ENCODE measurements at places on chromosomes 12 and 14.

GRCh38 chr14:81144824-81145603, 75.7 kb downstream of the GTF2A1 start:
- DNase-seq = no peak

GRCh38 chr12:108638141-108638827, 4.6 kb upstream of the SELPLG start:
- no peak for DNase-seq

DNA sequence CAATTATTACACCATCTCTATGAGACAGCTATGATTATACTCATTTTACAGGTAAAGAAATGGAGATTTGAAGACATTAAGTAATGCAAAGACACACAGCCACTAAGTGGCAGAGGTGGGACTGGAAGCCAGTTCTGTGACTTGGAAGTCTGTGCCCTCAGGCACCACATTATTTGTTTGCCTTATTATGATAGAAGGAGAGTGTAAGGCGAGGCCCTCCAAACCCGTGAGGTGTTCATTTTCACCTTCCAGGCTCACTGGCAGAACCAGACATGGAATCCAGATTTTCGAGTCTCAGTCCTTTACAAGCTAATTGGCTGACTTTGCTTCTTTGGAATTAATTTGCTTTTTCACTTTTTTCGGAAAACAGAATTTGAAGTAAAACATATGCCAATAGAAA, 107.9 kb downstream of the CAND1 start:
- no peak for DNase-seq

DNA sequence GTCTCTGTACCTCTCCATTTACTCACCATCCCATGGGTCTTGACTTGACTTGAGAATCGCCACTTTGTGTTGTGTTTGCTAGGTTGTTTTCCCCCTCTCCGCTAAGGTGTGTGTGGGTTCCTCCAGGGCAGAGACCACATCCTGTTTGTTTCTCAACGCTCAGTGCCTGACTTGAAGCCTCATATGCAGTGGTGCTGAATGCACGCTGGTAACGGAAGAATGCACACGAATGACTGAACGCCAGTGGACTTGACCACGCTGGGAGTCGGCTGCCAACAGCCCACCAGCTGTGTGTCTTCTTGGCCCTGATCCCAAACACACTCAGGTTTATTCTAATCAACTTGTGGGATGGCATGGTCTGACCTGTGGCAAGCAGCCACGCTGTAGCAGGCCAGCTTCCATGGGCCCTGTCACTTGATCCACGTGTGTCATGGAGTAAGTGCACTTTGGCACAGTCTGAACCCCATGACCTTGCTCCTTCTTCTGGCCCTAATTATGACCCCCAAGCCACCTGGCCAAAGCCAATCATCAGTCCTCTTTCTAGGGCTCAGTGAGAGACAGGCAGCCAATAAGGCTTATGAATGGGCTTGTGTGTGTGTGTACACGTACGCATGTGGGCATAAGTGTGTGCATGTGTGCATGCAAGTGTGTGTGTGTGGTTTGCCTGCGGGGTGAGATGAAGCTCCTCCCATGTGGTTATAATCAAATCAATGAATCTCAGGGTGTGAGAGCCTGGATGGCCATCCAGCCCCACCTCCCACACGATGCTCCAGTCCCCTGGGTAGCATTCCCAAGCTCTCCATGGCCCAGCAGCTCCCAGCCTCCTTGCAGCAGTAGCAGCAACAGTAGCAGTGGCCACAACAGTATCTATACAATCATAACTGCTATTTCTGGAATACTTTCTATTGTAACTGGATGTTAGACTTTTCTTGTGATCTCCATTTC, 6.4 kb upstream of the TC2N start:
- DNase-seq = no peak

DNA sequence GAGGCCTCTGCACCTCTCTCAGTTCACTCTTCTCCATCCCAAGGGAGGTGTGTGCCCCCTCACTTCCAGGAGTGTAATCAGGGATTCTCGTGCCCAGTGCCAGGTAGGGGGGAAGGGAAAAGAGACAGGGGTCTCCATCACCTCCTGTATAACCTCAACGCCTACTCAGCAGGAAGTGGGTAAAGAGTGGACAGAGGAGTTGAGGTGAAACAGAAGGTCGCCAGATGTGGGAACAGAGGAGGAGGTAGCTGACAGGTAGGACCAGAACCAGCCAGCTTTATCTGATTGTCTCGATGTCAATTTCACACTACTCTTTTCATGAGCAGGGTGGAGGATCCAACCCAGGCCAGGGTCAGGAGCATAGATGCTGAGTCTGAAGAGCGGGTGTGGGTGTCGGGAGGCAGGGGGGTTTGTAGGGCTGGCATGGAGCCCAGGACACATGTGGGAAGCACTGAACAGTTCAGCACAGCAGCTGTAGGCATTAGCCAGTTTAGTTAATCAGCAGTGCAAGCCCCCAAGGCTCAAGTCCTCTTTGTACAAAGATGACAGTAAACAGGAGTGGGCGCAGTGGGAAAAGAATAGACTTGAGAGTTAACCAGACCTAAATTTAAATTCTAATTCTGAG, 213.5 kb downstream of the PELI2 start:
- peak; percentile 49 for DNase-seq

GRCh38 chr14:45084946-45085346, 1.0 kb downstream of the PRPF39 start:
- no peak for DNase-seq

- no peak for DNase-seq
Measured at GRCh38 chr12:111034886-111035577, 114.7 kb upstream of the MYL2 start.

DNA sequence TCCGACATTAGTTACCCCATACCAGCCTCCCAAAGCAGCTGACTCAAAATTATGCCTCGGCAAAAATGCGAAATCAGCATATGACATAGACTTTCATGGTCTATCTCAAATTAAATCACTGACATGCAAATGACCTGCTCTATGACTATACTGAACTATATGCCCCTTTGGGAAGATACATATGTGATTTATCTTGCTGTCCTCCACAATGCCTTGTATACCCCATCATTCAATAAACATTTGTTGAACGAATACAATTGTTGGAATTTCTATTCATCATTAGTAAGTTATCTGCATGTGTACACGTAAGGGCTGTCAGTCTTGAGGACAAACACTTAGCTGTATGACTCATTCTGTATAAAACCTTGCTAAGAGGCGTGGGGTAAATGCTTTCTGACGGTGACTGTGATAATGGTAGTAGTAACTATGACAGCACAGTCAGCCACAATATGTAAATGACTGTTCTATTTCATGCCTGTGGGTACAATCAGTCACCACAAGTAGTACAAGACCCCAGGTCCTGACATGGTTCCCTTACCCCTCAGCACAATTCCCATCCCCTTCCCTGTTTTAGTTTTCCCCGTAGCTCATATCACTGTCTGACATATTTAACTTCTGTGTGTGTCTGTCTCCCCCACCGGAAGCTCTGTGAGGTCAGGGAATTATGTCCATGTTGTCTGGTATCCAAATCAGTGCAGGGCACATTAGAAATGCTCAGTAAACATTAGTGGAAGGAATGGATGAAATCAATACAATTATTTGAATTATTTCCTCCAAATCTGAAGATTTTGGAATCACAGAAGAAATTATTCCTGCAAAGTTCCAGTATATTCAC, 42.8 kb downstream of the STXBP6 start:
- no peak for DNase-seq

DNA sequence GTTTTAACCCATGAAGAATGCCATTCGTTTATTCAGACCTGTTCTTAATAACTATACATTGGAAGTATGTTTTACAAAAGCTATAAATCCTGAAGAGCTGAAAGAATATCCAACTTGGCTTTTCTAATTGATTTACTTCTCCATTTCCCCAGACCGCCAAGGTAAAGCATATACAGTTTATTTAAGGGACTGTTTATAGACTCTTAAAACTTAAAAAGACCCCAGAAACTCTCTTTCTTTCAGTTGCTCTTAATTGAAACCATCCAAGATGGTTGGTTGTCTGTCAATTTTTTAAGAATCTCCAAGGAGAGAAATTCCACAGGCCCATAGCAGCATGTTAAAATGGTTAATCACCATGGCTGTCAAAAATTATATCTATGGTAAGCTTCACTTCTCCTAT, 8.8 kb downstream of the IGF1 start:
- DNase-seq = no peak

GRCh38 chr14:104297313-104297704, 158.9 kb downstream of the KIF26A start:
- no peak for DNase-seq

DNA sequence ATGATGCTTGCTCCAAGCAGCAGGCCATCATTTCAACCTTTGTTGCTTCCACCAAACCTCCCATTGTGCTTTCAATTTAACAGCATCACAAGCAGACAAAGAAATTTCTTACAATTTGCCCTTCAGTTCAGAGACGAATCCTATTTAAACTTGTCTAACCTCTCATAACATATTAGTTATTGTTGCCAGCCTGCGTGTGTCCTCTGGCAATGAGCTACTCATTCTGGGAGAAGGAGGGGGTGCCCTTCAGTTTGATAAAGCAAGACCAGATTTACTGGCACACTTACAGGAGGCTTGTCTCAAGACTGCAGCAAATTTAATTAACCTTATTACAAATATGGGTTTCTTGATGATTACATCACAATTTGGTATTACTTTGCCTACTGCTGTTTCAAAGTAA, 203.6 kb upstream of the SOX5 start:
- no peak for DNase-seq

- DNase-seq = no peak
Measured at GRCh38 chr12:75048767-75049166, 160.9 kb downstream of the KCNC2 start.

GRCh38 chr12:7373226-7373625, 69.4 kb downstream of the ACSM4 start:
- no peak for DNase-seq

DNA sequence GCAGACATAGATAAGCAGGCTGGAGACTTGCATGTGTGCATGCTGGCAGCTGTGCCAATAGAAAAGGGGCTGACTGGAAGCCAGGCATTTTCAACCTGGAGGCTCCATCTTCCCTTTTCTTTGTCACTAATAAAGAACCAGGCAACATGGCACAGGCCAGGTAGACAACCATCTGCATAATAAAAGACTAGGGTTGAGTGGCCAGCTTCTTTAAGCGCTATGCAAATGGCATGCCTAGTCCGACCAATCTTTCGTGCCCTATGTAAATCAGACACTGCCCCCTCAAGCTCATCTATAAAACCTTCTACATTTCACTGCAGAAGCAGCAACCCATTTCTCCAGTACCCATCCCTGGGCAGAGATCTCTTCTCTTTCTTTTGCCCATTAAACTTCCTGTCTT, 4.6 kb upstream of the KLRC1 start:
- DNase-seq = no peak

DNA sequence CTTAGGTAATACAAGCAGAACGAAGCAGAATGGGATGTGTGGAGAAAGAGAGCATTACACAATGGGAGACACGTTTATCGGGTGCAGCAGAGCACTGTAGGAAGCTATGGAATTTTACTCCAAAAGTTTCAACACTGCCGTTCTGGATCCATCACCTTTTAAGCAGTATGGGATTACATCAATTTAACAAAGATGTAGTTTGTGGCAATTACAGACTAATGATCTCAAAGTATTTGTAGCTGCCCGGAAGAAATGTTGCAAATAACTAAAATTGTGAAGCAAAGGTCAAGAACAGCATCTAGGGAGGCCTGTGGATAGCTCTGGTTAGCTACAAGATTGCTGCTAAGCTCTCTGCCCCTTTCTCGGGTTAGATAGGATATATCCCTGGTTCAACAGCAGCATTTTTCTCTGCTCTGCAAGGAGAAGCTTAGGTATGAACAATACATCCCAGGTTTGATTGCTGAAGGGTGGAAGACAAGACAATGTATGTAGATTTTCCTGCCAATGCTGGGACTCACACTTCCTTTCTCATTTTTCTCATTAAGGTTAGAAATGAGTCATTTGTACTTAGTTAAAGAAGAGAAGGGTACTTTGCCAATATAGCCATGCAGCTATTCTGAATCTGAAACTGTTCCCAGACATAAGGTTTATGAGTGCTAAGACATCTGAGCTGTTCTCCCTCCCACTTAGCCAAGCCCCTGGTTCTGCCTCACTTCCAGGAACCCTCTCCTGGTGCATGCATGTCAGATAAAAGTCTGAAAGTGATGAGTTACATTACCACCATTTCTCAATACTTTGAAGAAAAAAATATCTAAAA, 75.0 kb upstream of the HIF1A start:
- DNase-seq = no peak

- DNase-seq = no peak
Measured at GRCh38 chr12:116116650-116117424, 160.7 kb downstream of the MED13L start.

GRCh38 chr12:92340441-92341064, 194.9 kb upstream of the BTG1 start:
- no peak for DNase-seq

- DNase-seq = no peak
Measured at GRCh38 chr12:131828671-131829355, 620 bp downstream of the MMP17 start.

DNA sequence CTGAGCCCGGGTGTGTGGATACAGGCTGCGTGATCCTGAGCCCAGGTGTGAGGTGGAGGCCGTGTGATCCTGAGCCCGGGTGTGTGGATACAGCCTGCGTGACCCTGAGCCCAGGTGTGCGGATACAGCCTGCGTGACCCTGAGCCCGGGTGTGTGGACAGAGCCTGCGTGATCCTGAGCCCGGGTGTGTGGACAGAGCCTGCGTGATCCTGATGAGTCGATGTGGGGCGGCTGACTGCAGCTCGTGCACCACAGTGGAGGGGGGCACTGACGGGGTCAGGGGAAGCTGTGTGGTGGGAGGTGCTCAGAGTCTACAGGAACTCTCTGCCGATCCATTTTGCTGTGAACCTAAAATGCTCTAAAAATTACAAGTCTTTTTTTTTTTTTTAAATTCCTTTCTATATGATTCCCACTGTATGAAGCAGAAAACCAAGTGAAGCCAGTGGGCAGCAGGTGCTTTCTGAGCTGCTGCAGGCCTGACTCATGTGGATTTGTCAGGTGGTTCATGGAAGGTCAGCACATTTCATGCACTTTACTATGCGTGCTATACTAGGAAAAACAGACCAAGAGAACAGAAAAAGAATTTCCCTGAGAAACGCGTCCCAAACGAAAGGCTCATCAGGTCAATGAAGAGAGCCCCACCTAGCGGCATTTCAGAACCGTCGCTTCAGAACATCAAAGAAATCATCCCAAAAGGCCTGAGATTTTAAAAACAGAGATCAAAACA, 19.3 kb downstream of the BRF1 start:
- DNase-seq = peak; percentile 8

- DNase-seq = no peak
Measured at GRCh38 chr14:61749867-61750266, 12.4 kb upstream of the SNAPC1 start.
